ENCODE measurements at places on chromosomes 1 and 21. TPM values are rescaled to one million over a fixed set of nuclear protein-coding genes. Genes with fewer than 3 reads are reported as not detected.

Gene CACHD1
- 3.5 TPM for total RNA-seq

Gene ARTN
- total RNA-seq: not detected

Gene SPRR2G
- total RNA-seq: not detected

Gene CYP4A22
- total RNA-seq: 0.20 TPM

Gene SPRR1B
- not detected for total RNA-seq

Measured in gastrocnemius medialis (tissue), 4 donors.